Stimulated activated CD4-positive, alpha-beta T cell treated with anti-CD3 and anti-CD28 coated beads, Interleukin-4, amount 100 ng/mL, for 1 hour (primary cell): ENCODE measurements at places on chromosomes 1 and 21.

- no peak for DNase-seq
Measured at GRCh38 chr1:215824245-215824644, 257.1 kb downstream of the KCTD3 start.

DNA sequence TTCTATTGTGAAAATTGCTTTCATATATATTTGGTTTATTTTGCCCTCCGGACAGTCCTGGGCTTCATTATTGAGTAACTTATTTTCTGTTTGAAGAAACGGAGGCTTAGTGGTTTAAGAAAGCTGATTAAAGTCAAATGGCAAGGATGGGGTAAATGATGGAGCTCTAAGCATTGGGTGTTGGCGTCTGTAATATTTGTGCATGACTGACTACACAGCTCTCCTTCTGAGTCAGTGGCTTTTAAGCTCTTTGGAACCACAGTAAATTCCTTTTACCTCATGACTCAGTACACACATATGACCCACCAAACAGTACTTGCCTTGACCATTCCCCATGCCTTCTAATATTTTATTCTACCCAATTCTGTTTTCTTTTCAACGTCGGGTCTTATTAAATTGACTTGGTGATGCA lies 21.0 kb downstream of the B3GALT5 start:
- no peak for DNase-seq

GRCh38 chr1:84635429-84635828 lies 54.8 kb downstream of the SSX2IP start:
- DNase-seq, result no peak

DNA sequence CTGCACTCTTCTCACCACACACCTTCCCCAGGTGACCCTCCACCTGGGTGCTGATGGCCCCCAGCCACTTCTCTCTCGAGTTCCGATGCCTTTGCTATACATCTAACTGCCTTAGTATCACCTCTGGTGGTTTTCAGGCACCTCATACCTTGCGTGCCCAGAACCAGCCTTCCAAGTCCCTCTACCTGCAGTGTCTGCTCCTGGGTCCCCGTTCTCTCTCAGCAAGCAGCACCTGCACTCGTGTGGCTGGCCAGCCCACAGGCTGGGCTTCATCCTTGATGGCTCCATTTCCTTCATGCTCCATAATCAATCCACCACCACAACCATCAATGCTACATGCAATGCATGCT lies 49.2 kb upstream of the EDN2 start:
- DNase-seq, result no peak

- DNase-seq, result no peak
Measured at GRCh38 chr1:229970714-229971113, 96.3 kb upstream of the GALNT2 start.

- DNase-seq, result peak; percentile 26
Measured at GRCh38 chr1:198601936-198602889, 36.6 kb upstream of the PTPRC start.

DNA sequence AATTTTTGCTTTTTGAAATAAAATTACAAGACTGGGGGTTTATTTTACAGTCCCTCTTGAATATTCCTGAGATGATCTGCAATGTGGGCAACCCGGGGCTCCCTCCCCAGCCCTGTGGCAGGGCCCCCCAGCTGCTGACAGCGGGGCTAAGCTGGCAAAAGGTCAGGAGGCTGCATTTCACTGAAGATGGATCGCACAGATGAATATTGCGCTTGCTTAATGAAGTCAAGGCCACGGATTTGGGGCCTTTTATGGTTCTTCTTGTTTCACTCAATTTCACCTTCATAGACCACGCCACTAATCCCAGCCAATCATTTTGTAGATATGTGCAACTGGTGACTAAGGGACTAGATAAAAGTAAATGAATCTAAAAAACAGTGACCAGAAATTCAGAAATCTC lies 50.8 kb upstream of the SLC22A15 start:
- no peak for DNase-seq

DNA sequence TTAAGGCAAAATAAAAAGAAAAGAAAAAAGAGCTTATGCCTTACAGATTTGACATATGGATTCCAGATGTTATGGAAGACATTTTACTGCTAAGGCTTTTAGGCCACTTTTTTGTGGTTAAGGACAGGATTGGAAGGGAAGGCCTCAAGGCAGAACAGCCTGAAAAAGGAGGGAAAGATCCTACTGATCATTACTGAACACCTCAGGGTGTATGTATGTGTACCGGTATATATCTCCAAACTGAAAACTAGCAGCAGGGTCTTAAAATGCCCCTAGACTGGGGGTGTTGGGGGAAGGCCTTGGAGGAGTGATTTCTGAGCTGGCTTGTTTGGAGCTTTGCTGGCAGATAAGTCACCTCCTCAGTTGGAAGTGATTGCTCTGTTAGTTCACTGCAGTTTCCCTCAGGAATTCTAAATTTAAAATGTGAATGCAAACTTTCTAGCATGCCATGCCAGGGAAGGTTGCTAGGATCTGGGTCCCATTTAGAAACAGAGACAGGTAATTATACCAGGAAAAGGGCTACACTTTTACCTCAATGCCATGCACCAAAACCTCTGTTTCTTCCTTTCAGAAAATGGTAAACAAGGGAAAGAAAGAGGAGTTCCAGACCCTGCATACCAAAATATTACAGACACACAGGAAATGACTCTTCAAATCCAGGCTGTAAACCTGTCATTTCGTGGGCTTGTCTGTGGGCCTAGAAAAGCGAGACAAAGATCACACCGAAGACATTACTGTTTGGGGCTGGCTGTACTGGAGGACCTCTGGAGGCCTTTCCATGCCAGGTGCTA lies 15.0 kb downstream of the C1orf52 start:
- no peak for DNase-seq

GRCh38 chr1:246724731-246725095 lies 504 bp downstream of the SCCPDH start:
- no peak for DNase-seq

- no peak for DNase-seq
Measured at GRCh38 chr1:29208442-29208841, 22.3 kb downstream of the MECR start.
